Substantia nigra (tissue), 51 donors: ENCODE measurements at places on chromosomes 5 and 9.

- no peak for DNase-seq
Measured at GRCh38 chr9:116945817-116946216, 258.7 kb downstream of the TRIM32 start.

GRCh38 chr5:178869577-178869976, 9.8 kb downstream of the ZNF354B start:
- no peak for DNase-seq

DNA sequence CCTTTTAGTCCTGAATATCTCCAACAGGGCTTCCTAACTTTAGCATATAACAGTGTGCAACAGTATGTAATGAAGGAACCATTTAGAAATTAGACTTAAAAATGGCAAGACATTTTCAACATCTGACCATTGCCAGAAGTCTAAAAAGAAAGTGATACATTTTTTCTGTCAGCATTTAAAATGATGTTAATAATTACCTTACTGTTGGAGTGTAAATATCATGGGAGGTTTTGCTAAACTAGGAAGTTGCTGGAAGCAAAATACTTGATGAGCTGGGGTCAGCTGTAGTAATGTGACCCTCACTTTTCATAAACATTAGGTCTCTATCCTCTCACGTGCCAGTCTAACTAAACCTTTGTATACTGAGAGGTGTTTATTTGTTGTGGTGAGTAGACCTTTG, 68.8 kb downstream of the NTRK2 start:
- no peak for DNase-seq

DNA sequence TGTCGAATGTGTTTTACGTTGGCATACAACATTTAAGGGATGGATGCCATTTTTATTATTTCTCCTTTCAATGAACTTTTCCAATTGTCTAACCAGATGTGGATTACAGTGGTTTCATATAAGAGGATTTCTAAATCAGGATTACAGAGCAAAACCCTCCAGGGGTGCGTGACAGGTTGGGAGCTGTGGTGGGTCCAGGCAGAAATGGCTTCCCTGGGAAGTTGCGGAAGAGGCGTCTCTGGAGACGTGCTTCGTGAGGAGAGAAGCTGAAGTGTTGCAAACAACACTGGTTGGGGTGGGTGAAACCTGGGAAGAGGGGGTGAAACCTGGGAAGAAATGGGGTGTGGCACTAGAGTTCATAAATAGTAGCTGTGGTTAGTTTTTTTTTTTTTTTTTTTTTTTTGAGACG, 4.5 kb upstream of the RPL26L1 start:
- no peak for DNase-seq

DNA sequence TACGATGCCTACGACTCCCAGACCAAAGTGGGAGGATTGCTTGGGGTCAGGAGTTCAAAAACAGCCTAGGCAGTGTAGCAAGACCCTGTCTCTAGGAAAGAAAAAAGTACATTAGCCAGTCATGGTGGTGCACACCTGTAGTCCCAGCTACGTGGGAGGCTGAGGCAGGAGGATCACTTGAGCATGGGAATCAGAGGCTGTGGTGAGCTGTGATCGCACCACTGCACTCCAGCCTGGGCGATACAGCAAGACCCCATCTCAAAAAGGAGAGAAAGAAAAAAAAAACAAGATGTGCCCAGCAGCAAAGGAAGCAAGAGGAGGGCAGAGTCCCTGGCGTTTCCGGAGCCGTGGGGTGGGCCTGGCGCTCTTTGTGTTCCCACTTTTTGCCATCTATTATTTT, 79.4 kb upstream of the CACNA1B start:
- DNase-seq = no peak

- DNase-seq = no peak
Measured at GRCh38 chr5:92635001-92635461, 946.0 kb downstream of the NR2F1-AS1 start.

DNA sequence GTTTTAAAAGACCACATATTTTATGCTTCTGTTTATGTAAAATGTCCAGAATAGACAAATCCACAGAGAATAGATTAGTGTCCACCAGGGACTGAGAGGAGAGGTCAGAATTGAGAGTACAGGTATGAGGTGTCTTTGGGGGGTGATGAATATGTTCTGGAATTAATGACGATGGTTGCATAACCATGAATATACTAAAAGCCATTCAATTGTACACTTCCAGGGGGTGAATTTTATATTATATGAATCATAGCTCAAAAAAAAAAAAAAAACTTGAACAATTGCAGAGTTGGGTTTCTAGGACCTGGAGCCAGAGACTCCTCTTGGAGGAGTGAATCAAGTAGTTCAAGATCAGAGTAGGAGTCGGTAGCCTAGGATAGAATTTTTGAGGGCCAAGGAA, 57.8 kb upstream of the RUSC2 start:
- no peak for DNase-seq

- DNase-seq = no peak
Measured at GRCh38 chr9:107407675-107408074, 81.9 kb downstream of the KLF4 start.

DNA sequence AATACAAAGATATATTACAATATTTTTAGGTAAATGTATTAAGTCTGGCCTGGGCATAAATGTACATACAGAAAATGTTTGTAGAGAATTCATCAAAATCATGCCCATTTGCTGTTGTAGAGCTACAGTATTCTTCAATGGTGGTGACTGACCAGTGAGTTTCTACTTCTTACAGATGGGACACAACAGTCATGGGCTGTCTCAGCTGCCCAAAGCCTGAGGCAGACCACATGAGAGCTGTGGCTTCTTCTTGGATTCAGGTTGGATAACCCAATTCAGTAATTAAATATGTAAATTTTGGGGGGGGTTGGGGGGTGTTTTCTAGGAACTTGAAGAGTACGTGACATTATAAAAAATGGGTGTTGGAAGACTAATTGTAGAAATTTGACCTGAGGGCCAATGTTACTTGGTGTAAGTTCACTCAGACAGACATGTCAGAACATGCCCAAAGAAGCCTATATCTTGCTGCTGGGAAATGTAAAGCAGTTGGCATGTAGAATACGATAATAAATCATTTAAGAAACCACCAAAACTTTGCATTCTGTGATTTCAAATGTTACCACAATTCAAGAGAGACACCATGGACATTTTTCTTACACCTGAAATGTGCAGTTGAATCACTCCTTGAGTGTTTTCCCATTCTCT, 17.9 kb downstream of the STARD4 start:
- DNase-seq = no peak

GRCh38 chr9:2874001-2874750, 30.3 kb upstream of the PUM3 start:
- DNase-seq = no peak

GRCh38 chr9:34403554-34404380, 27.1 kb upstream of the MYORG start:
- peak; percentile 9 for DNase-seq

DNA sequence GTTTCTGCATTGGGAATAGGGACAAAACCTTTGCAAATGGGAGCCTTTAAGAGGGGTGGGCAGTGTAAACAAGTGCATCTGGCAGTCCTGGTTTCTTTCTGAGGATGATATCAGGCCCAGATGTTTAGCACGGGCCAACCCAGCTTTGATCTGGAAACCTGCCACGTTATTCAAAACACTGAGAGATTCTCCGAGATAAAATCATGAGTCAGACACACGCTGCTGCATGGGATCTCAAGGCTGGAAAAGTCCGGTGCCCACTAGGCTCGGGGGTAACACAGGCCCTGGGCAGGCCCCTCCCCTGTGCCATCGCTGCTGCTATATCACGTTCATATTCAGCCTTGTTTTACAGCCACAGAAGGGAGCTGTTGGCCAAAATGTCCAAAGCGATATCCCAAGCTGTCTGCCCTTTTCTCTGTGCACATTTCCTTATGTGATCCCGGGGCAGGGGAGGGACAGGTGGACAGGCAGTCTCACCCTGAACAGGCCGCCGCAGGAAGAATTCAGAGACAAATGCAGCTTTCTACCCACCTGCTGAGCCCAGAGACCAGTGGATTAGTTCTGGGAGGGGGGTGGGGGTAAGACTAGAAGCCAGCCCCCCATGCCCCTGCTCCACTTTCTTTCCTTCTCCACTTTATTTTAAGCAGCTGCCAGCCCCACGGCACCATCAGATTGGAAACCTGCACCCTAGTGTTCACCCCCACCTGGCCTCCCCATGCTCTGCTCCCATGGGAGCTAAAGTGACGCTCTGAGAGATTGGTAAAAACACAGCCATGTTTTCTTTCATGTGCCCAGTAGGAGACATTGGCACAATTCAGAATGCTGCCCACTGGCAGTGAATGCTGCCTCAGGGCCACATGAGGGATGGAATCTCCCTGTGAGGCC, 63.1 kb downstream of the TMOD1 start:
- DNase-seq = no peak

GRCh38 chr5:110021251-110021650, 331.5 kb downstream of the MAN2A1 start:
- no peak for DNase-seq

DNA sequence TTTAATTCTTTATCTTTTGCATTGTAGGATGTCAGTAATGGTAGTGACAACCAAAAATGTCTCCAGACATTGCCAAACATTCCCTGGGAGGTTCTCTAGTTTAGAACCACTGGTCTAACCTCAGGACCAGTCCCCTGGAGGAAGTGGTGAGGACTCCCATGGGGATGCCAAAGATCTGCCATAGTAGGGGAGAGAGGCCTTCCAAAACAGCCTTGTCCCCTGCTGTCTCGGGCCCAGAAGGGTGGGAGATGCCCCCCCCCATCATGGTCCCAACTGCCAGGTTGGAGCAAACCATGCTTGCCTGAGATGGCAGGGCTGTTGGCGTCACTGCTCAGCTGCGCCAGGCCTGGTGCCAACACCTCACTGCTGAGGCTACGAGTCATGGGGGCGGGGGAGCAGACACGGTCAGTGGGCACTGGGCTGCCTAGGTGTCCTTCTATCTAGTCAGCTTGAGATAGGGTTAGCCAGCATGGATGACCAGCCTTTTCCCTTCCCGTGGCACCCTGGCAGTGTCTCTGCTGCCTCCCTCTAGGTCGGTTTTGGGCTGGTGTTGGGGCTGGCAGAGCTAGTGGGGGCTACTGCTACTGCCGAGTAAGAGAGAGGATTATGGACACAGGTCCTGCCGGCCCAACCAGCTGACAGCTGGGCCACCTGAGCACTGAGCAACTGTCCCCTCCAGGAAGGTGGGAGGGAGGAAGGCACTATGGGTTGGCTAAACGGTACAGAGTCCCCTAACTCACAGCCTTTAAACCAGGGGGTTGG, 8.3 kb upstream of the CXXC5 start:
- DNase-seq = no peak

DNA sequence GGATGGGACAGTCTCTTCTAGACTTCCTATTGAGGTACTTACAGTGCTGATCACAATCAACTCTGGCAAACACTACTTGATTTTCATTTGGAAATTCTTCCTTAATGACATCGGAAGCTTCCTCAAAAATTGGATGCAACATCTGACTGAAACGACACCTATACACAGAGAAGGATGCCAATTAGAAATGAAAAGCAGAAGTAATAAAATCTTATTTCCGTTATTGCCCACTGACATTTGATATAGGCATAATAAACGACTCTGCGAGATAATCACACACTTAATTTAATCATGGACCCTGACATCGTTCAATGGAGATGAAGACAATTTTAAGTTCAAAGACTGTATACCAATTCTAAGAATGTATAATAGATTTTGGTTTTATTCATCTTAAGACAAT, 46.4 kb downstream of the ERP44 start:
- no peak for DNase-seq

- no peak for DNase-seq
Measured at GRCh38 chr9:96611302-96611701, 8.3 kb downstream of the CDC14B start.

DNA sequence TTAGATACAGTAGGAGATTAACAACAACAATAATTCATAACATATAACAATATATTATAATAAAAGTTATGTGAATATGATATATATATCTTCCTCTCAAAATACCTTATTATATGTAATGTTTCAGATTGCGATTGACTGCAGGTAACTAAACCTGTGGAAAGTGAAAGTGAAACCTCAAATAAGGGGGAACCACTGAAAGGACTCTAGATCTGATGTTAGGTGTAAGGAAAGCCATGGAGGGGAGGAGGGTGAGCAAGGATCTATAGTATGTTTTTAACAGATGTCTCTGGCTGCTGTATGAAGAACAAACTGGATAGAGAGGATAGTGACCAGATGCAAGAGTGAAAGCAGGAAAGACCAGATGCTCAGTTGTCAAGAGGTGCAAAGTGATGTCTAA, 5.8 kb upstream of the FSTL4 start:
- DNase-seq = no peak

- DNase-seq = no peak
Measured at GRCh38 chr9:88750832-88751360, 215.9 kb downstream of the NXNL2 start.

- DNase-seq = no peak
Measured at GRCh38 chr5:158565017-158565789, 534.5 kb downstream of the EBF1 start.

GRCh38 chr5:122501089-122501435, 189.0 kb downstream of the SNCAIP start:
- DNase-seq = no peak

GRCh38 chr9:18393340-18394130, 80.4 kb upstream of the ADAMTSL1 start:
- DNase-seq = peak; percentile 57

GRCh38 chr5:67164856-67165525, 31.6 kb downstream of the CD180 start:
- no peak for DNase-seq

- DNase-seq = no peak
Measured at GRCh38 chr9:79598562-79599345, 27.0 kb downstream of the TLE4 start.

- DNase-seq = no peak
Measured at GRCh38 chr9:95107001-95107749, 210.3 kb downstream of the FANCC start.

DNA sequence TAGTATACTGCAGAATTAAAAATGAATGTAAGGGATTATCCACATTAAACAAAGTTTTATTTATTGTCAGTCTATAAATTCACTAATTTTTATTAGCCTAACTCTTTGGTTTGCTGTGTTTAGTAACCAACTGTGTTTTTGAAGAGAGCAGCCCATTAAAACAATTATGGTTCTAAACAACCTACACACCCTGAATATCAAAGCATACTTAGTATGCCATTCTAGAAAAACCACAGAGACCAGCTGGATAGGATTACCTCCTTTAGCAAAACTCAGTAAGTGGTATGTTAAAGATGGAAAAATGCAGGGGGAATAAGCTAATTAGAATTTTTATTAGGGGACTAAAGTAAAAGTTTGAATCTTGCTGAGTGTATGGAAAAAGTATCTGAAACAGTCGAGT, 1981.7 kb upstream of the NUDT12 start:
- no peak for DNase-seq

DNA sequence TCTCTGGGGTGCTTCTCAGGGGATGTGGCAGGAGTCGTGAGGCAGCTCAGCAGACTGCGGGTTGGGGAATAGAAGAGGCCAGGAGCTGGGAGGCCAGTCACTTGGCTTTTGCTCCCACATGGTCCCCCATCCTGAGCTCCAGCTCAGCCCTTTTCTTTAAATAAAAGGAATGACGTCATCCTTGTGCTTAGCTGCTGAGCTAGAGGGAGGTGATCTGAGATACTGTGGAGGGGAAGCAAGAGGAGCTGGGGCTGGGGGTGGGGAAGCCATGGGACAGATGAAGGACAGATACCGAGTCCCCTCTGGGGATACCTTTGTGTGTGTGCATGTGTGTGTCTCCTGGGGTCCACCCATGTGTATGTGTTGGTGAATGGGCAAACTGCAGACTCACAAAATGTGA, 89.0 kb upstream of the ARAP3 start:
- no peak for DNase-seq

GRCh38 chr9:136521537-136521936, 24.3 kb downstream of the NOTCH1 start:
- no peak for DNase-seq

GRCh38 chr9:101527066-101527465, 6.6 kb upstream of the RNF20 start:
- DNase-seq = no peak
